ENCODE measurements at places on chromosomes 3 and 15.

GRCh38 chr3:46360907-46361306 is 7.0 kb downstream of the CCR2 start:
- DNase-seq: no peak

GRCh38 chr3:143210141-143210540 is 90.6 kb downstream of the CHST2 start:
- DNase-seq: no peak

DNA sequence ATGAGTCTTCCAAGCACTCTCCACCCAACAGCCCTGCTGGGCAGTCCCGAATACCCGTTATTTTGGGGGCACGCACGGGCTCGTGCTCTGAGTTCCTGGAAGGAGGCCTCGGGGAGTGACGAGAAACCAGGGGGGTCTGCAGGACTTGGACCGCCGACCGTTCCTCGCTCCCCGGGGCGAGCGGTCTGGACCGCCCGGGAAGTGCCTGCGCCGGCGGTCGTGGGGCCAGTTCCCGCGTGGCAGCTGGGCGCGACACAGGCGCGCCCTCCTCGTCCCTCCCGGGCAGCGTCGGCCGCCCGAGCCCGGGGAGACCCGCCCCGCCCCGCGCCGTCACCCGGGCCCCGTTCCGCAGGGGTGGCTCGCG is 387 bp downstream of the GNB4 start:
- DNase-seq: no peak

GRCh38 chr3:10534066-10534465 is 28.7 kb upstream of the ATP2B2 start:
- DNase-seq: no peak

DNA sequence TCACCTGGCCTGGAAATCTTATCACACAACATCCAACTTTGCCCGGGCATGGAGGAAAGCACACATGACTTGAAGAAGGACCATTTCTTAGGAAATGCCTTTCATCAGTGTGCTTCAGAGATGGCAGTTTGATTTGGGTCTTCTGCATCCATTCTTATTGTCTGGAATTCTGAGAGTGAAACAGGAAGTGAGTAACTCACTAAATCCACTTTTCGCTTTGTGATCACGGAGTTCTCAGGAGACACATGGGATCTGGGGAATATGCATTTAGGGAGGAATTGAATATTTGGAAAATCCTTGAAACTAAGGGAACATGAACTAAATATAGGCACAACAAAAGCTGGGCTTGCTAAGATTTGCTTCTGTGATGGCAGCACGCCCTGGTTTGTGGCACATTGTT is 212.5 kb upstream of the FEZF2 start:
- DNase-seq: no peak

GRCh38 chr15:78808550-78808949 is 2.7 kb downstream of the ADAMTS7 start:
- DNase-seq: no peak

- no peak for DNase-seq
Observed at GRCh38 chr15:45116482-45117307, 2.6 kb downstream of the DUOXA2 start.

- no peak for DNase-seq
Observed at GRCh38 chr15:63892794-63893441, 59.2 kb upstream of the HERC1 start.

DNA sequence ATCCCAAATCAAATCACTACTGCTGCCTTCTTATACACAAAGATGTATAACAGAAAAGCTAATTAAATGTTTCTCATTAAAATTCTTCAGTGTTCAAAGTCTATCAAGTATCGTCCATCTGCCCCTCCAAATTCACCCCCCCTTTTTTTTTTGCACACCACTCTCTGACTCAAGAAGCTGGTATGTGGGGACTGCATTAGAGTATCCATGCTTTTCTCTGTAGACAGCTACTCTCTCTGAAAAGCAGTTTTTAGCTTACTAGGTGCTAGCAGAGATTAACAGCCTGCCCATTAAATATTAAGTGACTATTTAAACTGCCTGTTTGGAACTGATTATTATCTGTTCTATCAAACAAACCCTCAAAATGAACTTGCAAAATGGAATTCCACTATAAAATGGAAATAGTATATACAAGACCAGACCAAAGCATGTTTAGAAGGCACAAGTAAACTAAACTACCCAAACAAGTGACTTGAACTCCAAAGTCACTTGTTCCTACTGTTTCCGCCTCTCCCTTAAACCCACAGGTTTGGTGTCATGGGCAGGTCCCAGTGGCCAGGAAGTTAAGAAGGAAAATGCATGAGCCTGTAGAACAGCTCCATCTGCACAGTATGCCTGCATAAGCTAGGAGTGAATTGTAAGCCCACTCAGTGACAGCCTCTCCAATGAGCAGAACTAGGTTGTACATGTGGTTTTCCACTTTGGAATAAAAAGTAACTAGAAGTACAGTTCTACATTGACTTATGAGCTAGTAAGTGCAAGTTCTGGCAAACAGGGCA is 32.5 kb downstream of the GBE1 start:
- no peak for DNase-seq

DNA sequence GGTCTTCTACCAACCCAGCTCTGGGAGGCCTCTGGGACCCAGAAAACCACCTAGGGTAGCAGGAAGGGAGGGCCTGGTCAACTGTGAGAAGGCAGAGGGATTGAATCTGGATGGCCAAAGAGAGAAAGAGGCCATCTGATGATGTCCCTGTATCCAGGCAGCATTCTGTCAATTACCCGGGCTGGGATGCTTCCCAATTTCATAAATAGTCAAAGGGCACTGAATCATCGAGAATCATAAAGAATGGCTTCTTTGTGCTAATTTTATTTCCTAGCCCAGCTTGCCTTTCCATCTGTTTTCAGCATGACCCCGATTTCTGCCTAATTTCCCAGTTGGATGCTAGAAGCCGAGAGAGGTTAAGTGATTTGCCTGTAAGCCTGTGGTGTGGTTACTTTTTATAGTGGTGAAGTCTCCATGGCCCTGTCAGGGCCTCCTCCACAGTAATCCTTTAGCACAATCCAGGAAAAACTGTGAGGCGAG is 129.2 kb downstream of the FAM43A start:
- no peak for DNase-seq

GRCh38 chr3:55518451-55518850 is 31.3 kb upstream of the WNT5A start:
- no peak for DNase-seq

GRCh38 chr3:72186400-72186855 is 401.5 kb upstream of the PROK2 start:
- no peak for DNase-seq

- DNase-seq: no peak
Observed at GRCh38 chr3:31442755-31443154, 90.0 kb upstream of the STT3B start.
